ENCODE measurements at places on chromosomes 12 and 14.

- DNase-seq, result no peak
Observed at GRCh38 chr14:71597287-71597920, 334.8 kb upstream of the RGS6 start.

DNA sequence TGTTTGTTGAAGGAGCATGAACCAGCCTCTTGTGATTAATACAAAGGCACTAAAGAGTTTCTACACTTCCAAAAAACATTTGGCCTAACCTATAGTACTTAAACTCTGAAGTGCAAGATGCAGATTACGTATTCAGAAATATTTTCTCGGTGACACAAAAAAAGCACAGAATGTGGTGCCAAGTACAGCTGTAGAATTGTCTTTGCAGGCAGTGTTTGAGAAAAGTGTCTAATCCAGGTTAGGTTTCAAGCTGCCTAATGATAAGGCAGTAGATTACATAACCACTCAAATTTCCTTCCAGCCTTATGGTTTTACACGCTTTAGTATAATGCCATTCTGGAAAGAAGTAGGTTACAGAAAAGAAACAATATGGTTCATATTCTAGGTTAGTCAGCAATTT is 205.2 kb downstream of the KLHL28 start:
- no peak for DNase-seq

GRCh38 chr14:43651896-43652295 is 855.2 kb downstream of the FSCB start:
- no peak for DNase-seq

DNA sequence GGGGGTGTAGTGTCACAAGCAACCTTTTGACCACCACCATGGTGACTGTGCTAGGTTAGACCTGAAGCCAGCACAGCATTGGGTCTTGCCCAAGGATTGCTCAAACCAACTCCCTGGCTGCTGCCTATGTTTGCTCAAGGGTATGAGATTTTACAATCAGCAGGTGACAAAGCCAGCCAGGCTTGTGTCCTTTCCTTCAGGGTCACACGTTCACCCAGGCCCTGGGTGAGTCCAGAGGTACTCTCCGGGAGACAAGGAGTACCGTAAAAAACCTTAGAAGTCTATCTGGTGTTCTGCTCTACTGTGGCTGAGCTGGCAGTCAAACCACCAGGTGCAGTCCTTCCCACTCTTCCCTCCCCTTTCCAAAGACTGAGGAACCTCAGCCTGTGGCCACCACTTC is 238.9 kb upstream of the MIS18BP1 start:
- DNase-seq, result no peak

DNA sequence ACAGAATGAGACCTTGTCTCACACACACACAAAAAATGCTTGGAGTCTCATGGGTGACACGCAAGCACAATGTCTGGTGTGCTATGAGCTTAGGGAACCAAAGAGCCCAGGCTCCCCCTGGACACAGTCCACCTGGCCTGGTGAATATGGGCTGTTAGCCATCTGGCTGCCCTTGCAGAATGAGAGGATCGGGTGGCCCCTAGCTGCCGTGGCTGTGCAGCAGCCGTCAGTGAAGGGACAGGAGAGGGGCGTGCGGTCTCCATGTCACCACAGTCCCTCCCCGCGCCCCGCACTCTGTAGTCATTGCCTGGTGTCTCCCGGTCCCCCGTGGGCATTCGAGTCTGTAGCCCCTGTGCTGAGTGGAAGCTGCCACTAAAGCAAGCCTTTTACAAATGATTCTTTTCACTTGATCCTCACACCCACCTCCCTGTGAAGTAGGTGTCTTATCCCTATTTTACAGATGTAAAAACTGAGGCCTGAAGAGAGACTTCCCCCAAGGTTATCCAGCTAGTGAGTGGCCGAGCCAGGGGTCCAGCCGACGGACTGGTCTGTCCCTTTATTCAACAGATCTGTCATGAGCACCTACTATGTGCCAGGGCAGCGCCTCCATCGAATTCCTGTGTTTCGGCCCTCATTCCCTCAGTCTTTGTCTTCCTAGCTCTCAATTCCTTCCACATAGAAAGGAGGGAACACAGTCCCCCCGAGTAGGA is 18.8 kb downstream of the MVK start:
- no peak for DNase-seq

- peak; percentile 12 for DNase-seq
Observed at GRCh38 chr12:56122637-56123036, 4.6 kb downstream of the ZC3H10 start.

GRCh38 chr12:122086641-122087285 is 8.2 kb downstream of the MLXIP start:
- no peak for DNase-seq

GRCh38 chr12:91967590-91967989 is 178.1 kb downstream of the BTG1 start:
- no peak for DNase-seq

GRCh38 chr14:98826618-98827017 is 445.4 kb downstream of the BCL11B start:
- no peak for DNase-seq

DNA sequence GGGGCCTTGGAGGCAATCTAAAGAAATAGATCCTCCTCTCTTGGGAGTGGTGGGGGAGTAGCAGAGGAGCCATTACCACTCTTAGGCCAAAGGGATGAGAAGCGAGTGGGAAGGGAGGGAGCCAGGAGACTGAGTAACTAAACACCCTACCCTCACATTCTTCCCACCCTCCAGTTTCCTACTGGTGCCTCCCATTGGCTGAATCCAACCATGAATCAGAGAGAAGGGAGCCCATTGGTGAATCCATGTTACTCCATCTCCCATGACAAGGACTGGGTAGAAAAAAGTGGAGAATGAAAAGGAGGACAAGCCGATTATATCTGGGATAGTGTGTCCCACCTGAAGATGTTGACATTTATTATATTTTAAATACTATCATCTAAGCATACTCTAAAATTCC is 76.8 kb upstream of the LHX5 start:
- no peak for DNase-seq

GRCh38 chr14:43792980-43793379 is 714.1 kb downstream of the FSCB start:
- DNase-seq, result no peak

- no peak for DNase-seq
Observed at GRCh38 chr12:29396774-29397173, 15.8 kb upstream of the ERGIC2 start.

GRCh38 chr12:32535288-32535999 is 136.1 kb downstream of the FGD4 start:
- peak; percentile 78 for DNase-seq

DNA sequence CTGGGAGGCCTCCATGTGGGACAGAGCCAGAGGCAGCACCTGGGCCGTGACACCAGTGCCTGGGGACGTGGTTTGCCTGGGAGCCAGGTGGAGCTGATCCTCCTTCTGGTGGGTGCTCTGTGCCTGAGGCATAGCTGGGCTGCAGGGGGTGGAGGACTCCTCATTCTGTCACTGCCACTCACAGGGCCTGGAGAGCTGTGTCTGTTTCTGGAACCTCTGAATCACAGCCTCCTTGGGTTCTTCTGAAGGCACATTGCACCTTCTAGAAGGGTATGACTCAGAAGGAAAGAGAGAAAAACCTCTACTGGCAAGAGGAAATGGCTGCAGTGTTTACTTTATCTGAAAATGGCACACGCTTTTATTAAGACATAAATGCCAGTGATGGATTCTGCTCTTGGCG is 659.8 kb downstream of the VRK1 start:
- no peak for DNase-seq

GRCh38 chr12:127247937-127248336 is 1019.0 kb upstream of the TMEM132C start:
- DNase-seq, result no peak

DNA sequence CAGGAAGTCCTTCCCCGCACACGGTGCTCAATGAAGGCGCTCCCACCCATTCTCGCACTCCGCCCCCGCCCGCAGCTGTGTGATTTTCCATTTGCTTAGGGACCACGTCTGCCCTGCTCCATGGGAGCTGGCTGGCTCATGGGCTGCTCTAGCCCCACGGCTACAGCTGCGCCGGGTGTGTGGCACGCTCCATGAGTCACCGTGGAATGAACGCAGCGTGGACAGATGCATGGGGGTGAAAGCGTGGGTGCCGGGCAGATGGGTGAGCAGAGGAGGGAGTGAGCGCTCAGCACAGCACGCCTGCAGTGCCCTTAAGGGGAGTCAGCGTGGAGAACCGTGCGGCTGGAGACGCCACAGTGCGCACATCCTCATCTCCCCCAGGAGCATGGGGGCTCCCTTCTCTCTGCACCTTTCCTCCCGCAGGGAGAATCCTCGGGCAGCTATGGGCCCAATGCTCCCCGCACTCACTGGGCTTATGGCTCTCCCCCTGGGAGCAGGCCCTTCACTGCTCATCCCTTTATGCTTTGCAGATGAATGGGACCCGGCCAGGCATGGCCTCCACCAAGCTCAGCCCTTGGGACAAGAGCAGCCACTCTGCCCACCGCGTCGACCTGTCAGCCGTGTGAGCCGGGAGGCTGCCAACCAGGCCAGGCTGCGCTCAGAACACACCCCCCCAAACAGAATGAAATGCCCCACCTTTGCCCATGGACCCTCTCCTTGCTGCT is 185.1 kb downstream of the ADGRD1 start:
- DNase-seq, result no peak

DNA sequence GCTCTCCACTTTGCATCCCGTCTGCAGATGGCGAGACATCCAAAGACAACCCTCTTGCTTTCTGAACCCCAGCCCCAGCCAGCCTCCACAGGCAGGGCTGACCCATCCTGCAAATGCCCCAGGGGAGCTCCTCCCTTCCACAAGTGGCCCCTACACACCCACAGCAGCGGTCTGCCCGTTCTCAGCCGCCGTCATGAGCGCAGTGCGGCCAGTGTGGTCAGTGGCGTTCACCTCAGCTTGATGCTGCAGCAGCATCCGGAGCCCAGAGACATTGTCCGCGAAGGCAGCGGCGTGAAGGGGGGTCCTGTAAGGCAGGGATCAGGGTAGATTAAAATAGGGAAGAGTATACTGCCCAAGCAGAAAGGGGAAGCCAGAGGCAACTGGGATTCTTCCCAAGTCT is 13.7 kb downstream of the ANKRD52 start:
- no peak for DNase-seq

DNA sequence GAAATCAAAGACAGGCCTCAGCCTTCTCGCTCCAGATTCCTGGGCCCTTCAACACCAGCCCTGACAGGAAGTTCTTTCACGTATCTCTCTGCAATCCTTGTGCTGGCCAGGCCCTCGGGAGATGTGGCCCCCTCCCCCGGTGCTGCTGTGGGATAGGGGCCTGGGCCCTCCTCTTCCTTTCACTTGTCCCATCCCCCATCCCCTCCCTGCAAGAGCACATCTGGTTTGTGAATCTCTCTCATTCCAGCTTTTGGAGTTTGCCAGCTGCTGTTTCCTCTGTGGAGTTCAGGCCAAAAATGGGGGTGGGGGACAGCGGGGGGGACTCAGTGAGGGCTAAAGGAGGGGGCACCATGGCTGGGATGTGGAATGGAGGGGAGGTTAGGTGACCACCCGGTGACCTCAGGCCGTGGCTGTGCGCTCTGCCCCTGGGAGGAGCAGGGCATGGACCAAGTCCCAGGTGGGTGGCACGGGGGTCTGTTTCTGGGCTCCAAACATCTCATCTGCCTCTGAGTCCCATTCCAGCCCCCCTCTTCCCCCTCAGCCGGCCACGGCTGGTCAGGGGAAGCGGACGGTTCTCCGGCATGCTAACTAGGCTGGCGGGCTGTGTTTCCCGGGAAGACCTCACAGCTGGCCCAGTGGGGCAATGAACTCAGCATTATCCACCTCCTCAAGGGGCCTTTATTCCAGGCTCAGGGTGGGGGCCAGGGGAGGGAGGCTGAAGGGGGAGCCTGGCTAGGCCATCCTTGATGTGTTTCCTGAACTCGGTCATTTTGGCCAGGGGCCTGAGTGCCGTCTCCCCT is 7.4 kb downstream of the LRP1 start:
- no peak for DNase-seq

DNA sequence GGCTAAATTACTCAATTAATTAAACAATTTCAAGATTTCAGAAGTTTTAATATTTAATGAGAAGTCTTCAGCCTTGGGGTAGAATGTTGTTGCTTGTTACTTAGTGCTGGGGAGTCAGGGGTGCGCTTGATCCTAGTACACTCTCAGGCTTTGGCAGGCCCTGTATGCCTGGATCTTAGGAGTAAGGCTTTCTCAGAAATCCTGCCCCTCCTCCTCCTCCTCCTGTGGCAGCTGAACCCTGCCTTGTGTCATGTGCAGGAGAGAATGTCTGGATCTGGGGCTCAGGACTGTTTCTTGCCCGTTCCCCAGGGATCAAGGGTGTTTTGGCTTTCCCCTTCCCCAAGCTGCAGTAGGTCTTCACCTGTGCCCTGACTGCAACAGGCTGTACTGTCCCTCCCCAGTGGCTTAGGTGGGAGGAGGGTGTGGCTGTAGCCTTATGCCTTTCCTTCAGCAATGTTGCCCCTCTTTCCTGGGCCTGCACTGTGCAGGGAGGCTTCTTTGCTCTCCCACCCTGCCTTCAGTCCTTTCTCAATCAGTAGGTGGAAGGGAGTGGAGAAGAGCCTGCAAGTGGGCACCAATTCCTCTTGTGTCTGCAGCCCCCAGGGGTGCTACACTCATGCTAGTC is 108.2 kb downstream of the SLC38A6 start:
- DNase-seq, result no peak

DNA sequence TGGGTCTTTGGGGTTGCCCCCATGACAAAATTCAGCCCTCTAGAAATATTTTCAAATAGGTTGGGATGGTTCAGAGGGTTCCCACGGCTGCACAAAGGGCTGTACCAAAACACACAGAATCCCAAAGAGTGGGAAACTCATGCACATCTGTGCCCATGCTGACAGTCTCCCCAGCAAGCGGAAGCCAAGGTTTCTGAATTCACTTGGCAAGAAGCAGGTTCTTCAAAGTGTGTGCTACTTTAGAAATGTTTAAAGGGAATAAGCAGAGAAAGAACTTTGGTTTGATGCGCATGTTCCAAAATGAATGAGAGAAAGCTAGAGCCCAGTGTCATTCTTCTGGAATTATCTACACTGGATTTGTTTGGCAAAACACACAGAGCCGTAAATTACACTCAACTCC is 46.7 kb downstream of the FOXN3 start:
- no peak for DNase-seq

DNA sequence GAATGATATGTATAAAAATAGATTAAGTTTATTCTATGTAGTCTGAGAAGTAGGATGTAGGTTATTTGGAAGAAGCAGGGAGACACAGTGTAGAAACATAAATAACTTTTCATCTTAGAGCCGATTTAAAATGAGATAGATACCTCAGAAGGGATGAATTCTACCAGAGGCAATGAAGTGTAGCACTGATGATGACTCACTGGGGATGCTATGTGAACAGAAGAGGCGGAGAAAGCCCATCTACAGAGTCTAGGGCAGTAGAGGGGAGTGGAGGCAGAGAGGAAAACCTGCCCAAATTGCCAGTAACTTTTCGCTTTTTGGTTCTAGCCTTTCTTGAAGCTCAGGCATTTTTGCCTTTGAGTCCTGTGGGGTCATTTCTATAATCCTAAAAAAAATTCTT is 451.8 kb downstream of the ATP23 start:
- DNase-seq, result no peak

- no peak for DNase-seq
Observed at GRCh38 chr14:79325071-79325470, 886.2 kb downstream of the DIO2 start.

DNA sequence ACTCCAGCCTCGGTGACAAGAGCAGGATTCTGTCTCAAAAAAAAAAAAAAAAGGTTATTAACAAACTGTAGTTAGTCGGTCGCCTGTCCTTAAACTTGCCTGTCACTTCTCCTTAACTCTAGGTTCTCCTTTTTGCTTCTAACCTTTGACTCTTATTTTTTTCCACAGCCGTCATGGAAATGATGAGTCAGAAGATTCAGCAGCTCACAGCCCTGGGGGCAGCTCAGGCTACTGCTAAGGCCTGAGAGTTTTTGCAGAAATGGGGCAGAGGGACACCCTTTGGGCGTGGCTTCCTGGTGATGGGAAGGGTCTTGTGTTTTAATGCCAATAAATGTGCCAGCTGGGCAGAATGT is 418 bp upstream of the MYG1 start:
- DNase-seq, result no peak

All from NCI-H1092 (cell line).